ENCODE measurements at places on chromosomes 7 and 10. TPM values are rescaled to one million over a fixed set of nuclear protein-coding genes. Genes with fewer than 3 reads are reported as not detected.

The CALHM1 gene
- total RNA-seq, result not detected

The CCL26 gene
- 0.36 TPM for total RNA-seq

The SYT15 gene
- under 0.01 TPM for total RNA-seq

The AOC1 gene
- total RNA-seq, result not detected

The LIPM gene
- total RNA-seq, result not detected
